ENCODE measurements at places on chromosomes 1 and 21.

GRCh38 chr1:160097151-160097910 is 1.1 kb downstream of the IGSF8 start:
- peak; percentile 47 for DNase-seq

DNA sequence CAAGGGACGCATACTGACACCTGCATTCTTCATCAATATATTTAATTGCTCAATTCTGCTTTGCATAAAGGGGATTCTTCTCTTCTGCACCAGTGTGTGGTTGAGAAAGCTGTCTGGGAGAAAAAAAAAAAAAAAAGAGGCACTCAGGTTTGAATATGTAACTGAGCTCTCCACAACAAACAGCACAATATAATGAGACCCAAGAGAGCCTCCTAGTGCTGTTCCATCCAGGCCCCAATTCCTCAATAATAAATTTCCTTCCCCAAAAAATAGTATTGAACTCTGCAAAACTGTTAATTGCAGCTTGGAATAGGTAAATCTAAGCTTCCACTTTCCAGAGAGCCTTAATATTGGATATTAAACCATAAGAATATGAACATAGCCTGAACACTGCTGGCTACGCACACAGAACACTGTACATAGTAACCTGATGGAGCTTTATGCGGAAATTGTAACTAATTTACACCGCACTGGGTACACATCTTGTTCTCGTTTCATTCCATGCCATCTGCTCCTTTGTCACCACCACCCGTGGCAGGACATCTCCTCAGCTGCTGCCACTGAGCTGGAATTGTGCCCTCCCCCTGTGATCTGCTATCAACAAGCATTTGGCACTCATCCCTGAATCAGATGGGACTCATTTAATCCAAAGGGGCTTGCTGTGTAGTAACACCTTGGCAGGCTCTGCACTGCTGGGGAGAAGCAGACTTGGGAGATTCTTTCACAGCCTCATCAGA is 272.0 kb downstream of the HHIPL2 start:
- DNase-seq, result no peak

- DNase-seq, result no peak
Observed at GRCh38 chr1:107976431-107976830, 11.5 kb upstream of the VAV3 start.

GRCh38 chr21:15272591-15272990 is 207.8 kb upstream of the NRIP1 start:
- no peak for DNase-seq

DNA sequence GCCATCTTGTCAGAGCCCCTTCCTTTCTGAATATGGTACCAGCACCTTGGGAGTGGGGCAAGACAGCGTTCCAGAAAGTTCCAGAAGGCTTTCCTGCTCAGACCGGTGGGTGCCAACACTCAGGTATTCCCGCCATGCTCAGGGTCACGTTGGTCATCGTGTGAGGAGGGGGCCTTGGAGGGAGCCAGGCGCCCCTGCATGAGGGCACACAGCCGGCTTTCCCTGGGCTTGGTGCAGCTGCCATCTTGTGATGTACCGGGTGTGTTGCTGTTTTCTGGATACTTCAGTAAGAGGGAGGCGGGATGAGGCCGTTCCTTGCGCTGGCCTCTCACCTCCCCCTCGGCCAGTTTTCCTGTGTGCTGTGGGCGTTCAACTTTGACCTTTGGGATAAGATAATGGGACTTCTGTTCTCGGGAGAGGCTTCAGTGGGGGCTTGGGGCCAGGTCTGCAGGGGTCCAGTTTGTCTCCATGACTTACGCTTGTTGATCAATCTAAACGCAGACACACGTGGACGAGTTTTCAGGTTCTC is 69.7 kb downstream of the PRDM16 start:
- DNase-seq, result no peak

DNA sequence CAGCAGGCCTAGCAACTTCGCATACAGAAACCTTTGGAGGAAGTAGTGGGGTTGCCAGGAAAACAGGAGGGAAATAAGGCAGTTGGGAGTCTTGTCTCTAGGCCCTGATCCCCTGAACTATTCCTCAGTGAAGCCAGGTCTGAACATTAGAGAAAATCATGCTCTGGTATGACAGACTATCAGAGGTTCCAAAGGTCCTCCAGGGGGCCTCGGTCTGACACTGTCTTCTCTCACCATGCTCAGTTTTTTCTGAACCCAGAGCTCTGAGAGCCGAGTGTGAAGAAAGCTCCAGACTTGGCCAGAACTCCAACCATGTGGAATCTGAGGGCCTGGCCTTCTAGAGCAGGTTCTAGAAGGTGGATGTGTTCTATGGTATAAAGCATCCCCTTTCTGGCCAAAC is 4.0 kb downstream of the TOMM40L start:
- no peak for DNase-seq

- DNase-seq, result no peak
Observed at GRCh38 chr1:172382406-172382805, 38.1 kb upstream of the C1orf105 start.

DNA sequence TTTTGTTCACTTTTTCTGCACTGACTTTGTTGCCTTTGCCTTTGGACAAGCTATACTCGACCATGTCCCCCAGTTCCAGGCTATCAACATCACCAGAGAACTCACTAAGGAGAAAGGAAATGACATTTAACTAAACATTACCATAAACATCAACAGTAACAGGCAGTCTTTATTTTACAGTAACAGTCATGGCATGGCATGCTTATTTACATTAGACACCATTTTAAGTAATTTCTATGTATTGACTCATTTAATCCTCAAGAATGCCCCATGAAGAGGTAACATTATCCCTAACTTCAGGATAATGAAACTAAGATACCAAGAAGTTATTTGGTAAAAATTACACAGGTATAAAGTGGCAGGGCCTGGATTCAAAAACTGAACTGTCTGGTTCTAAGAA is 8.7 kb upstream of the NRAS start:
- no peak for DNase-seq

GRCh38 chr1:29698033-29698432 is 461.7 kb downstream of the PTPRU start:
- no peak for DNase-seq

DNA sequence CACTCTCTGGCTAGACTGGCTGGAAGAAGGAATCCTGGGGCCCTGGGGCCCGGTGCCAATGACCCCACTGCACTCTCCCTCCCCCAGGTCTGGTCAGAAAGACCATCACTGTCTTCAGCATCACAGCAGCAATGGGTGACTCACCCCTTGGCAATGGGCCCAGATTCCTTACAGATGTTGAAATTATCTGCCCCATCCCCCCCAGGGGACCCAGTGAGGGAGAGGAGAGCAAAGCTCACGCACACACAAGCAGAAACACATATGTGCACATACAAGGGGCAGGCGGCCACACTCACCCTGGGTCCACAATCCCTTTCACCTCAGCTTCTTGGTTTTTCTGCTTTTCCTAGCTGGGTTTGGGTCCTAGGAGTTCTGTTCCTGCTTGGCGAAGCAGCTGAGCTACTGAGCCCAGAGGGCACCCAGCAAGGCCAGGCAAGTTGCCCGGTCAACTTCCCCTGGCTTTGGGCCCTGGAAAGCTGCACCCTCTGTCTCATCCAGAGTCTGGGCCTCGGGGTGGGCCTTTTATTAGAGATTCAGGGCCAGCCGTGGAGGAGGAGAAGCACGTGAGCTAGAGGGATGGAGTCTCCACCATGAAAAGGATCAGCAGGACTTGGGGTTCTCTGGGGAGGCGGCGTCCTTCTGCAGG is 2.6 kb downstream of the COL16A1 start:
- no peak for DNase-seq

GRCh38 chr1:112007169-112007568 is 17.7 kb upstream of the KCND3 start:
- DNase-seq, result no peak
